Fibroblast of gingiva (primary cell): ENCODE measurements at places on chromosomes 5 and 9.
A peak's percentile ranks its signal among the peaks of the same experiment; 100 is the strongest.

DNA sequence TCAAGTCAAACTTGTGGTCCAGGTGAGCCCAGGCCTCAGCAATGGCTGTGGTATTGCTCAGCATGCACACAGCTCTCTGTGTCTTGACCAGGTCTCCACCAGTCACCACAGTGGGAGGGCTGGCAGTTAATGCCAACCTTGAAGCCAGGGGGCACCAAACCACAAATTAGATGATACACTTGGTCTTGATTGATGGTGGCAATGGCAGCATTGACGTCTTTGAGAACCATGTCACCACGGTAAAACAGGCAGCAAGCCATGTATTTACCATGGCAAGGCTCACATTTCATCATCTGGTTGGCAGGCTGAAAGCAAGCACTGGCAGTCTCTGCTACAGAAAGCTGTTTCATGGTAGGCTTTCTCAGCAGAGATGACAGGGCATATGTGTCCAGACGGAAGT is 40.0 kb downstream of the NIM1K start:
- peak; percentile 7 for DNase-seq

GRCh38 chr9:68843239-68843638 is 138.2 kb downstream of the PIP5K1B start:
- DNase-seq: no peak

DNA sequence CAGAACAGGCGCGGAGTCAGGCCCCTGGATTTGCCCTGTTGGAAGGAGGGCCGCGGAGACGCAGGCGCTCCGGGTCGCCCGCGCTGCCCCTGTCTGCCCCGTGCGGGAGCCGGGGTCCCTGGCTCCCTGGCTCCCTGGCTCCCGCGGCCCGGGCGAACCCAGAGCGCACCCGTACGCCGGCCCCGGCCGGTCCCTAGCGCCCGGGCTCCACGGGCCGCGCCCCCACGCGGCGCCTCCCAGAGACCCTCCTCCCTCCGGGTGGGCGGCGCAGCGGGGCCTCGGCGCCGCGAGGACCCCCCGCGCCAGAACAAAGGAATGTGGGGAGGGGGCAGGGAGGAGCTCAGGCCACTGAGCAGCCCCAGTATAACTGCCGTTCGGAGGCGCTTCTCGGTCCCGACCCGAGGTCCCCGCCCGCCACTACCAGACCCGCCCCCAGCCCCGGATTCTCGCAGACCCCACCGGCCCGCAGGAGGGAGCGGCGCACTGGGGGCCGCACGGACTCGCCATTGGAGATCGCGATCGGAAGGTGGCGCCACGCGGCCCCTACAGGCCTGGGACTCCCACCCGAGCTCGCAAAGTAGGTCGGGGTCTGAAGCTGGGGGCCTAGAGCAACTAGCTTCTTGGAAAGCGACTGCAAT is 2.4 kb downstream of the NFIL3 start:
- peak; percentile 61 for DNase-seq

DNA sequence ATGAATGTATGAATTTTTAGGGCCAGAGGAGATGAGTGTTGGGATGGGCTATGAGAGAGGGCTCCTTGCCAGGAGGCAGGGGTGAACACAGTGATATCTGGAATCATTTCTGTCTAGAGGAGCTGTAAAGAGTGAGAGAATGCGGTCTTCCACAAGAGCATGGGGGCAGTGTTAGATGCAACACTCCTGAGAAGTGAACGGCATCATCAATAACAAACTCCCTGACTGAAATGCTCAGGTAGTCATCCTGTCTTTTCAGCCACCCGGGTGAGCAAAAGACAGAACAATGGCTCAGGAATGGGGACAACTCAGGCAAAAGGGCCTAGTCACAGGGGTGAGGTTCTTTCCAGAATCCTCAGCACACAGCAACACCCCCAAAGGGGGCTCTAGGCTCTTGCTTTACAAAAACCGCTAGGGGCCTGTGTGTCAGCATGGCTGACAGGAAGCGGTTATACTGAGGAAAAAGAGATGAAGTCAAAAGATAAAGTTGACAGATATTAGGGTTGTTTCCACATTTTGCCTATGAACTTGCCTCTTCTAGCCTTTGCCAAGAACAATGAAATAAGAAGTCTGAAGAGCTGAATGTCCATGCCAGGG is 104.6 kb upstream of the LRRTM2 start:
- DNase-seq: no peak

- DNase-seq: no peak
Observed at GRCh38 chr5:98200726-98201541, 572.5 kb upstream of the RGMB start.
